Stimulated activated naive CD8-positive, alpha-beta T cell treated with anti-CD3 and anti-CD28 coated beads, Interleukin-15, Interleukin-2, amounts not matched to agents 100 U/mL and 50 U/mL, for 24 hours (primary cell): ENCODE measurements at places on chromosomes 7 and 10.

GRCh38 chr7:133299676-133300075, 46.8 kb downstream of the EXOC4 start:
- no peak for DNase-seq

DNA sequence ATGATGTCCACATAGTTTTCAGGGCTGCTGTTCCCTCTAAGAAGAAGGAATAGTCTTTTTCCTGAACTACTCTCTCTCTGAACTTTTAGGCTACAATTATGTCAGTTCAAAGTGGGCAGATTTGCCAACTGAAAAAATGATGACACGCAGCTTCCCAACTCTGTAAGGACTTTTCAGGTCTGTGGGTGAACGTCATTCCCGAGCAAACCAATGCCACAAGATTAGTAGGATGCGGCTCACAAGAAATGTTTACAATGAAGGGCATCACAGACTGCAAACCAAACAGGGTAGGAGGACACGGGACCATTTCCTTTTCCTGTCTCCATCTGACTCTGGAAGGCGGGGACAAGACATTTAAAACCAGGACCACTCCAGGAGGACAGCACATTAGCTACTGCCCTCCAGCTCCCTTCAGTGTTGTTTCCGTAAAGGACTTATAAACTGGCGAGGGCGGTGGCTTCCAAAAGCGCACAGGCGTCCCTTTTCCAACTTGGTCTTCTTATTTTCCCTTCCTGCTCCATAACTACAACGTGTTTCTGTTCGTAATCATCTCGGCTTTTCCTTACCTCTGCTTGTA, 539 bp upstream of the MKLN1 start:
- peak; percentile 21 for DNase-seq

GRCh38 chr10:110576220-110576619, 8.7 kb downstream of the SMC3 start:
- DNase-seq, result no peak

- peak; percentile 33 for DNase-seq
These were observed 152.7 kb downstream of the ANK3 start for GRCh38 chr10:60236869-60237524.

DNA sequence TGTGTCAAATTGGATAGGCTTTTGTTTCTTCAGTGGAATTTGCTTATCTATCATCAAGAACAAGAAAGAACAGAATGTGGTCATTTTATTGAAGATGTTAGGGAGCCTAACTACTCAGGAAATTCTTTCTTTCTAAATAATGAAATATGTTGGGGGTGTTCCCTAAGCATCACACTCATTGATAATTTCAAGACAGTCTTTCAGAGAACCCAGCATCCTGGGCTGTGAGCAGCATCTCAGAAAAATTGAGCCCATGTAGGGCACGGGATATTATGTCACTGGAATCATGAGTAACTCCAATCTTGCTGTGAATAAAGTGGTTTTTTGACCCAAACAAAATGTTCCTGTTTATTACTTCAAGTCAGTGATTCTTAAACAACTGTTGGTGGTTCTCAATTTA, 27.3 kb downstream of the PON1 start:
- no peak for DNase-seq

GRCh38 chr10:71585564-71586290, 133.9 kb downstream of the C10orf105 start:
- no peak for DNase-seq

DNA sequence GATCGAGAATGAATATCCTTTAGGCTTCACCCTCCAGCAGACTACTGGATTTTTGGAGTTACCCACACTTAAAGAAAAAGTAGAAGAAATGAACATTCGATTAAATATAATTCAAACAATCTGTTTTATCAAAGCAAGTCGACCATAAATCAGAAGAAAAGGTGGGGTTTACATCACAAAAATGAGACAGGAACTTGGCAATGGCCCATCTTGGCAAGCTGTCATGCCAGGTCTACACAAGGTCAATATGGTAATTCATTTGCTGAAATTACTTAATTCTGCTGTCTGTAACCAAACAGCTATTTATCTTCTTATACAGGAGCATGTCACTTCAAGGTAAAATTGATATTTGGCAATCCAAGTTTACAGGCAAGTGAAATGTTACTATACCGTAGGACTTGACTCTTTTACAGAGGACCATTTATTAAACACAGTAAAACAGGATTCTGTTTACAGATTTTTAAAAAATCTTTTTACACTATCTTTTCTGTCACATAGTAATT, 640.6 kb upstream of the NRP1 start:
- no peak for DNase-seq
